ENCODE measurements at places on chromosomes 11 and 22. TPM values are rescaled to one million over a fixed set of nuclear protein-coding genes. Genes with fewer than 3 reads are reported as not detected.

The KDM4E gene
- total RNA-seq = not detected

The B3GAT1 gene
- total RNA-seq = 0.62 TPM

The PANX3 gene
- not detected for total RNA-seq

The SLC22A12 gene
- total RNA-seq = not detected

The OR6A2 gene
- total RNA-seq = 0.19 TPM

The CCDC88B gene
- total RNA-seq = 0.99 TPM

The FGF3 gene
- not detected for total RNA-seq

The KCNQ1OT1 gene
- total RNA-seq = 2.7 TPM

The OR5AK2 gene
- total RNA-seq = not detected

The SHANK2 gene
- 1.6 TPM for total RNA-seq

The MGAT3 gene
- total RNA-seq = 3.6 TPM

The MIOX gene
- not detected for total RNA-seq

The APOL5 gene
- not detected for total RNA-seq

The KRTAP5-1 gene
- not detected for total RNA-seq

The TESMIN gene
- total RNA-seq = 0.37 TPM

The HSPB2 gene
- 2.4 TPM for total RNA-seq

The YAP1 gene
- 114 TPM for total RNA-seq

The SCGB1D2 gene
- total RNA-seq = not detected

The APOL6 gene
- total RNA-seq = 2.1 TPM

The MAJIN gene
- not detected for total RNA-seq

The KIF18A gene
- total RNA-seq = 3.0 TPM

The STK33 gene
- 4.5 TPM for total RNA-seq

The RAG1 gene
- total RNA-seq = 1.6 TPM

The CCDC73 gene
- not detected for total RNA-seq

The OR56A1 gene
- not detected for total RNA-seq
